ENCODE measurements at places on chromosomes 16 and 17.

GRCh38 chr16:79261481-79261940 is 339.0 kb downstream of the MAF start:
- peak; percentile 54 for DNase-seq

DNA sequence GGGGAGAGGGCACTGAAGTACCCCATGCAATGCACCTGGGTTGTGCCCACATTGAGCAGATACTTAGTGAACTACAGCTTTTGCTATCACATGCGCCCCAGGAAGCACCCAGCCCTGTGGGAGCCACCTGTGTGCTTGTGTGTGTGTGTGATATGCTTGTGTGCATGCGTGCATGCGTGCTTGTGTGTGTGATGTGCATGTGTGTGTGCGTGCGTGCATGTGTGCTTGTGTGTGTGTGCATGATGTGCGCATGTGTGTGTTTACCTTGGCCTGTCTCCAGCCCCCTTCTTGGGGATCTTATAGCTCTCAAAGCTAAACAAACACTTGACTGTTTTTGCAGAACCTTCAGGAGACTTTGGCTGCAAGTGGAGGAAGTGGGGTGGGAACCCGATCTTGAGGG is 841 bp downstream of the C16orf89 start:
- no peak for DNase-seq

DNA sequence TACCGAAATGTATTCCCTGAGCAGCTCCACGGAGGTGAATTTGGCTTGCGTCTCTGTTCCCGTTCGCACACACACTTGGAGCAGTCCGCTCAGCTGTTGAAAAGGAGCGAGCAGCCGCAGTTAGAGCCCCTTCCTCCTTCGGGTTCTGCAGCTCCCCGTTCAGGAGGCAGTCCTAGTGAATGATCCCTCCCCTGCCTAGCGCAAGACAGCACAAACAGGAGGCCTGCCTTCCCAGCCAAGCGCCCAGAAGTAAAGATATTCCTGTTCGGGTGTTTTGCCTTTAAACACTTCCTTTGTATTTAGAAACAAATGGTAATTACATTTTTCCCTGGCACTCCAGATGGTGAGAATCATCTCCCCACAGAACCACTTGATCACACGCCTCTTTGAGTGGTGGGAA is 64.7 kb downstream of the ABCC12 start:
- no peak for DNase-seq

DNA sequence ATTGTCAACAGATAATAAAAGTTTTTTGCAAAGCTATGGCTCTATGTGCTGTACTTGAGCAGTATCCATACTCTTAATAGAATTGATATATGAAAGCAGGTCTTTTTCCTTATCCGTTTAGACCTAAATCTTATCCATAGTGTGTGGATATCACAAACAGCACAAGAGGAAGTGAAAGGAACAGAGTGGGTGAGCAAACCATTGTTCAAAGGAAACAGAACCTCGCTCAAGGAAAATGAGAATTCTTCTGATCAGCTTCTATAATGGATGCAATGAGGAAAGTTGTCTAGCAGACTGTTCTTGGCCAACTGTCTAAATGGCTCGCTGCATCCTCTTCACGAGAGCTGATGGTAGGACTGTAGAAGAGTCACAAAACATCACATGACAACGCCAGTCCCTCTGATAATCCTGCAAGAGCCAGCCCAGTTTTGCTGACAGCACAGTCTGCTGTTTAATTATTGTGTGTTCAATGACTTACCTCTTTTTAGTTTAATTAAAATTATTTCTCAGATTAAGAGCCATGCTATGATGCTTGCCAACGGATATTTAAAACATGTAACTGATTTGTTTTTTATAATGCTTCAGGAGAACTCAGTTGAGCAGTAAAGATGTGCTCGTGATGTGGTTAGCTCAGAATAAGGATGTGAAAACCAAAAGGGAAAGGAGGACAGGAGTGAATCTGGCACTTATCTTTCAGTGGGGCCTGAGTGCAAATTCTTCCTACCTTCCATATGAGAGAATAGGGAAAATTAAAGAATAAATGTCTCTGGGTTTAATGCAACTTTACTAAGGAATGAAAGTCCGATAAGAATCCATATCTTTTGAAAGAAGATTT is 38.5 kb downstream of the WWOX start:
- no peak for DNase-seq

GRCh38 chr16:28596840-28597691 is at the start of gene SULT1A2:
TSS of gene SULT1A2 (minus strand) at chr16:28597050. CDS start at chr16:28595930, 1,120 bp downstream.
- no peak for DNase-seq

- no peak for DNase-seq
Observed at GRCh38 chr17:75899353-75899752, 2.6 kb upstream of the TRIM65 start.

GRCh38 chr16:78738557-78738956 is 639.1 kb downstream of the WWOX start:
- DNase-seq, result no peak

GRCh38 chr17:1620486-1620885 is 8.1 kb downstream of the SLC43A2 start:
- no peak for DNase-seq

DNA sequence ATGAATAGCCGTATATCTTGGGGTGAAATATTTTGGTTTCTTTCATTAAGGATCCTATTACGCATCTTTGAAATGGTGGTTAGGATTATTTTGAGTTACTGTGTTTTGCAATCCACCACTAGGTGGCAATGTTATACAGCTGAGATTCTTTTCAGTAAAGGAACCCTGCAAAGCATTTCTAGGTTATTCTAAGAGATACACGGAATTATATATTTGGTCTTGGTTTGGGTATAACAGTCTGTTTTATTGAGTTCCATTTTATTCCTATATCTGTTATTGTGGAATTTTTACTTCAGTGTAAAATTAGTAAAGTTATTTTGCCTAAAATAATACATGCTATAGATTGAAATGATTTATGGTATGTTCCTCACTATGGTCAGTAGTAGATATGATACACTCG is 62.9 kb upstream of the CPHXL start:
- DNase-seq, result peak; percentile 52

GRCh38 chr16:81899601-81900000 is 111.7 kb downstream of the SDR42E1 start:
- no peak for DNase-seq

DNA sequence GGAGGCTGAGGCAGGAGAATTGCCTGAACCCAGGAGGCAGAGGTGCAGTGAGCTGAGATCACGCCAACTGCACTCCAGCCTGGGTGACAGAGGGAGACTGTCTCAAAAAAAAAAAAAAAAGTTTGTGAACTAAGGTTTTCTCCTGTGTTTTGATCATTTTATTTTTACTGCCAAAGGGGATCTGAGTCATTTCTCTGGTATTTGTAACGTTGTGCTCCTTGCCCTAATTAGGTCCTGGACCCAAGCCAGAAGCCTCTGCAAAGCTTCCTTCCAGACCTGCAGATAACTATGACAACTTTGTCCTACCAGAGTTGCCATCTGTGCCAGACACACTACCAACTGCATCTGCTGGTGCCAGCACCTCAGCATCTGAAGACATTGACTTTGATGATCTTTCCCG is 32.1 kb downstream of the IST1 start:
- no peak for DNase-seq

DNA sequence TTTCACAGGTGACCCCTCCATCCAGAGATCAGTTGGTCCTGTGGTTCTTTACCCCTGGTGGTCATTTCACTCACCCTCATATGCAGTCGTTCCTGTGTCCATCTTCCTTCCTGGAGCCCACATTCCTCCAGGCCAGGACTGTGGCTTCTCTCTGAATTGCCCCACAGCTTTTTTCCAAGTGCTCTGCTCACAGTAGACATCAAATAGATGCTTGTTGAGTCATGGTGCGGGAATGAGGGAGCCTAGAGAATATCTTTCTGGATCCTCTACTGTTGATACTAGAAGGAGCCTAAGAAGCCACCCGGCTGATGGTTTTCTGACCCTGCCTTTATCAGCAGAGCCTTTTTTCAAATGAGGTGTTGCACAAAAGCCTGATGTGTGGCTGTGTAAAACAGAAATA is 10.4 kb downstream of the USB1 start:
- DNase-seq, result no peak

DNA sequence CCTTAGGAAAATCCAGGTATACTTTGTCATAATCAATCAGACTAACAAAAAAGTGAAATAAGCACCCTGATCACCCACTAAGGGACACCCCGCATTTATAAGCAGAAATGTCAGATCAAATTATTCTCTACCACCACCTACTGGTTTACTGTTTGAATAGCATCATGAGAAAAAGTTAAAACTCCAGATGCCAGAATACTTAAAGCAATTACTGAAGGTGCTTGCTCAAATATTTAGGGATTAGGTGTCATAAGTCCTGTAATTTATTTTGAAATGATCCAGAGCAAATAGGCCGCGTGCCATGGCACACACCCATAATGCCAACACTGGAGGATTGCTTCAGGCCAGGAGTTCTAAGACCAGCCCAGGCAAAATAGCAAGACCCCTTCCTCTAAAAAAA is 2.3 kb downstream of the TOP2A start:
- DNase-seq, result no peak

DNA sequence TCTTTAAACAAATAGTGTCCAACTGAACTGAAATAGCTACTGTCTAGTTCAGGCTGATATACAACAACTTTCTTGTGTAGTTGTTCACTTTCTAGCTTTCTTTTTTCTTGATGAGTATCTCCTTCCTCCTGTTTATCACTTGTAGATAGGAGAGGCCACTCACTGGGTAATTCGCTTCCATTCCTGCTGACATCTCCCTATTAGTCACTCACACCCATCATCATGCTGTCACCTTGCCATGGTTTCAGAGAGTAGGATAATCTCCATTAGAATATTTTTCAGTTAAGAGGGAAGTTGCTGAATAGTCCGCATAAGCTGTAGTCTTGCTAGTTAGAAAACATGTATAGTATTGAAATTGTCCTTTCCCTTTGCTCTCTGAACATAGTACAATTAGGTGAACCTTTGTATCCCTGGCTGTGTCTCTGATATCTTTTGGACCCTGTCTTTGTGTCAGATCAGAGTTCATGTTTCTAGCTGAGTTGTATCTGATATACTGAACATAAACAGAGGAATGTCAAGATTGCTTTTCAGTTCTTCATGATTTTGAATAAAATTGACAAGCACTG is 64.4 kb upstream of the RASL10B start:
- no peak for DNase-seq

DNA sequence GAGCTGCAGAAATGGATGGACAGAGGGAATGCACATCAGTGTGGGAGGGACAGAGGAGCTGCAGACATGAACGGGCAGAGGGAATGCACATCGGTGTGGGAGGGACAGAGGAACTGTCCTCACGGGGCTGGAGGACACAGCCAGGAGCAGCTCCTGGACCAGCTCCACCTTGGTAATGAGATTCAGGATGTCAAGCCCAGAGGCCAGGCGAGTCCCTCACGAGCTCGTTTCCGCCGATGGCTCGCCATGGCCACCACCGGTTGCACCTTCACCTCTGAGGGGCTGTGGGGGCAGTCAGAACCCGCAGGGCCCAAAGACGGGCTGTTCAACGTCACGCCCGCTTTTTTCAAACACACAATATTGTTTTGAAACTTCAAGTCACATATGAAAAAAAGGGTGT is 56.2 kb downstream of the RPH3AL start:
- DNase-seq, result no peak

- no peak for DNase-seq
Observed at GRCh38 chr17:9645851-9646545, 681 bp downstream of the USP43 start.

GRCh38 chr17:7893187-7893880 is 4.7 kb downstream of the CHD3 start:
- no peak for DNase-seq

GRCh38 chr16:58176608-58177352 is 21.1 kb downstream of the CSNK2A2 start:
- peak; percentile 18 for DNase-seq

- DNase-seq, result no peak
Observed at GRCh38 chr17:17462048-17462824, 14.6 kb upstream of the MED9 start.

DNA sequence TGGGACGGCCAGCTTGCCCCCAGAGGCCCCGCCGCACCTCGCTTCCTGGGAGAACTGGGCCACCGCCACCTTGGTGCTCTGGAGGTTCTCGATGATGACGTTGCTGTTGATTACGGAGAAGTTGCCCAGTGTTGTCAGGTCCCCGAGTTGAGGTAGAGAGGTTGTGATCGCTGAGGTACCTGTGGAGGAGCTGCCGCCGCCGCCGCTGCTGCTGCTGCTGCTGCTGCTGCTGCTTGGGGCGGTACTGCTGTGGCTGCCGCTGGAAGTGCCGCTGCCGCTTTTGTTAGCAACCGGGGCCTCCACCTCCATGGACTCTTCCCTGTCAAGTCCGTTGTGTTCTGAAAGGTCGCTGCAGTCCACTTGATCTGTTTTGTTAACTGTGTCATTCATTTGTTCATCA is 9.5 kb downstream of the SALL1 start:
- DNase-seq, result no peak

- no peak for DNase-seq
Observed at GRCh38 chr17:49349541-49349940, 12.5 kb downstream of the ZNF652 start.

DNA sequence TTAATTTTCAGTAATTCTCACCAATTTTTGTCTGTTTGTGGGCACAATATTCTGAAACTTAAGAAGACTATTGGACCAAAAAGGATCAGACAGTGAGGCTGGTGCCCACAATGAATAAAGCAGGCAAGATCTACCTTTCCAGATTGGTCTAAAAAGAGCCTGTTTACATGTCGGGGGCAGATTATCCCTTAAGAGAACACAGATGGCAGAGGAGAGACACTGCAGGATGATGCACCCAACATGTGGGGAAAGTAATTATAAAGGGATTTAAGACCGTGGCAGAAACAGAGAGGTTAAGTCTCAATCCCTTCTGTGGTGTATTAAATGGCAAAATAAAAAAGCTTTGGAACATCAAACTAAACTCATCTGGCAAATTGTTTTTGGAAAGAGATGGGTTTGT is 331.8 kb upstream of the CDH11 start:
- DNase-seq, result no peak

DNA sequence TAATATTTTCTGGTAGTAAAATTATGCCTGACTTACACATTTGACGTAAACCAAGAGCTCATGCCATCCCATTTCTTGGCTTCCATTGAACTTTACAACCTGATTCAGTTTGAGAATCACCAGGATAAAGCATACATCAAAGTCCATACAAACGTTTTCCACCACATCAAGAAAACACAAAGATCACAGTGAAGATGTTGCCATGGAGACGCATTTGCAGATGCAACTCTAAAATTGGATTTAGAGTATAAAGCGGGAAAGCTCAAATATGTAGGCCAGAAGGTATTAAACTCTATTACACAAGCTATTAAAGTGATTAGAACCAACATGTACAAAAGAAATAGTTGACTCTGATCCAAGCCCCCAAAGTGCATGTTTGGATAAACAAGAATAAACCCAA is 10.4 kb downstream of the C16orf46 start:
- no peak for DNase-seq

- no peak for DNase-seq
Observed at GRCh38 chr17:8477715-8478441, 42.2 kb downstream of the NDEL1 start.

DNA sequence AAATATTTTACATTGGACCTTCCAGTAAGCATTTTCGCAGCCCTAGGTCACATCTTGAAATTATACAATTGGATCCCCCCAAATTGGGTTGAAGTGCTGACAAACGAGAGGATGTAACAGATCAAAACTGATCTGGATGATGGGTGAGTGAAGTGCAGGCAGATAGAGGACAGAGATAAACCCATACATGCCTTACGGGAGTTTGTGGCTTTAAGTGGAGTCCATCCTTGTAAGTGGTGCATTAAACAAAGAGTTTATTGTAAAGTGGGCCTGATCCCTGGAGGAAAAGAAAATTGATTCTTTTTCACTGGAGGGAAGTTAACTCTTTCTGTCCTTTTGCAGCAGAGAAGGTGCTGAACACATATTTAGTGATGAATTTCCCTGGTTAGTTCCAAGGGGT is 39.0 kb upstream of the KCNJ2 start:
- DNase-seq, result no peak

GRCh38 chr16:52861614-52862022 is 191.1 kb downstream of the CHD9NB start:
- no peak for DNase-seq

Measured in CD4-positive, alpha-beta T cell treated with Interleukin-4 for 1 hour (primary cell).